Activated CD4-positive, alpha-beta T cell treated with anti-CD3 and anti-CD28 coated beads, Interleukin-2, amount 10 ng/mL, durations not matched to agents 24 days and 14 days (primary cell): ENCODE measurements at places on chromosomes 16 and 17. TPM values are rescaled to one million over a fixed set of nuclear protein-coding genes. Genes with fewer than 3 reads are reported as not detected.

The KRTAP4-5 gene
- total RNA-seq: not detected in 2 replicates

The TSPAN10 gene
- total RNA-seq: 0.14 and 0.37 TPM in 2 replicates

The CACNA1G gene
- 0.07 TPM in 1 of 2 replicates, not detected in the other for total RNA-seq

The PPP1R27 gene
- total RNA-seq: not detected in 2 replicates

DNA sequence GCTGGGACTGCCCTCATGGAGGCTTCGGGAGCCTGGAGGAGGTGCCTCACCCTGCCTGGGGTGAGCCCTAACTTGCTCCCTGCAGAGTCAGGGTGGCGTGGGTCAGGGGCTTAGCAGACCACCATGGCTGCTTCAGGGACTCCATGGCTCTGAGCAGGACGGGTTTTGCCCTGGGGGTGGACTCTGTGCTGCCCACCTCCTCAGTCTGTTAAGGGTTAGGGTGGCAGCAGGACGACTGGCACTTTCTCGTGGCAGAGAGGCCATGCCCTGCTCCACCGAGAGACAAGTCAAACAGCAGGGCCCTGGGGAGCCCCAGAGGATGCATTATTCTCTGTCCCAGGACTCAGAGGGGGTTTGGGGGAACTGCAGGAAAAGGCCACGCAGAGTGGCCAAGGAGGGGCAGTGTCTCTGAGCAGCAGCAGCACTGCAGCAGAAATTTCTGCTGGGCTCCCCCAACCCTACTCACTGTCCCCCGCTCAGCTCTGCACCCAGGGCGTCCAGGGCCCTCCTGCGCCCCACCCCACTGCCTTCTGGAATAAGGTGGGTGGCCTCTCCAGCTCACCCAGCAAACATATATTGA lies 1.8 kb upstream of the PRSS22 start:
- H3K27ac ChIP-seq: no peak overlapping the region
- H3K27me3 ChIP-seq: peaks cover 12% of the 10 kb centered on the region
- peaks cover 3% of the 10 kb centered on the region for H3K4me1 ChIP-seq
- H3K4me3 ChIP-seq: no peak overlapping the region

- no peak for DNase-seq
- no peaks in the 10 kb centered on the region for H3K4me1 ChIP-seq
- H3K36me3 ChIP-seq: no peaks in the 10 kb centered on the region
- H3K4me3 ChIP-seq: no peak overlapping the region
- H3K27ac ChIP-seq: no peak overlapping the region
Measured at GRCh38 chr17:36791150-36791941, 145.9 kb upstream of the LHX1 start.

DNA sequence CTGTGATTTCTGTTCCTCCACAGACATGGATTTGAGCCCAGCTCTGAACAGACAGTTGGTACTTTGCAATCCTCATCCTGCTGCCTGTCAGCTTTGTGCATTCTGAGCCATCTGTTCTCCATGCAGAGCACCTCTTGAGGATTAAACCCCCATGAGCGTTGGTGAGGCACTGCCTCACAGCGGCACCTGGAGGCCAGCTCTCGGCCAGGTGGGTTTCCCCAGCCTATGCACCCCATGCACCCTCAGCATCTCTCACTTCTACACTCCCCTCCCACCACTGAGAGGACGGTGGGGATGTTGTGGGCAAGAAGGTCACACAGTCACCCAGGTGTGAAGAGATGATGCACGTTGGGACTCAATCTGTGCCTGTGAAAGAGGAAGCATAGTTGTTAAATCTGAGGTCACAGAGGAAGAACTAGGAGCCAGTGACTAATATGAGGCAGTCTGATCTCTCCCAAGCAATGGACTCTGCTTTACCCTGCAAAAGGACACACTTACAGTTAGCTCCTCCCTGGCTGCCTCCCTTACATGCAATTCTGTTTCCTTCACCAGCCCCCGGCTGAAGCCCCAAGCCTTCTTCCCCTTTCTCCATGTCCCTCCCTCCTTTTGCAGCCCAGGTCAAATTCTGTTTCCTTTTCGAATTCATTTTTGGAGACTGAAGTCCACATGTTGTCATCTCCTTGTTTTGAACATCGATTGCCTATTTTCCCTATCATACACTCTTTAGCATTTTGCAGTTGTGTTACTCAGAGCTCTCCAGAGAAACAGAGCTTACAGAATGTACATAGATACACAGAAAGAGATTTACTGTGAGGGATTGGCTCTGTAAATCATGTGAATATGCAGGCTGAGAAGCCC lies 58.5 kb downstream of the HS3ST3B1 start:
- H3K36me3 ChIP-seq: no peaks in the 10 kb centered on the region
- no peak for DNase-seq
- H3K4me1 ChIP-seq: peaks cover 3% of the 10 kb centered on the region
- no peaks in the 10 kb centered on the region for H3K27me3 ChIP-seq
- H3K4me3 ChIP-seq: no peak overlapping the region
- H3K27ac ChIP-seq: no peak overlapping the region

DNA sequence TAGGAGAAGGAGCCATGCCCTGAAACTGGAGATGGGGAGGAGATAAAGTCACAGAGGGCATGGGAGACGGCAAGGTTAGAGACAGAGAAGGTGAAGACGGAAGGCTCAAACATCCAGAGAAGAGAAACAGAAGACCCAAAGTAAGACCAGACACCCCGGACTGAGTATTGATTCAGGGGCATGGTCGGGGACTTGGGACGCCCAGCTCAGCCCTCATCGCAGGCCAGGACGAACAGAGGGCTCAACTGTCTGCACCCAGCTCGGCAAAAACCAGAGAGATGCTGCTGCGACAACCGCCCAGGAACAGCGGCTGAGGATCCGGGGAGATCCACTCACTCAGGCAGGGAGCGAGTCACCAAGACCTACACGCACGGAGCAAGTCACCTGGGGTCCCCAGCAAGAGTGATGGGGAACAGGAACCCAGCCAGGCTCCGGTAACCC lies 999 bp downstream of the XYLT1 start:
- peaks cover 58% of the 10 kb centered on the region for H3K4me1 ChIP-seq
- H3K27ac ChIP-seq: peak overlapping the region; percentile 79
- DNase-seq: no peak

GRCh38 chr16:539901-540530 lies 12.5 kb downstream of the CAPN15 start:
- no peaks in the 10 kb centered on the region for H3K27me3 ChIP-seq
- no peak overlapping the region for H3K27ac ChIP-seq

- H3K27ac ChIP-seq: no peak overlapping the region
- peak; percentile 90 for DNase-seq
- peaks cover 17% of the 10 kb centered on the region for H3K4me1 ChIP-seq
- H3K27me3 ChIP-seq: no peaks in the 10 kb centered on the region
- no peak overlapping the region for H3K4me3 ChIP-seq
Measured at GRCh38 chr17:39239640-39240314, 14.0 kb upstream of the STAC2 start.
